ENCODE measurements at places on chromosomes 4 and X. TPM values are rescaled to one million over a fixed set of nuclear protein-coding genes. Genes with fewer than 3 reads are reported as not detected.

GPM6B gene
- 0.48 TPM for total RNA-seq

GUCY2F gene
- total RNA-seq = not detected

AKAP14 gene
- total RNA-seq = not detected

FABP2 gene
- not detected for total RNA-seq

TCEAL1 gene
- 6.9 TPM for total RNA-seq

C4orf50 gene
- not detected for total RNA-seq

SPANXC gene
- not detected for total RNA-seq

DNA sequence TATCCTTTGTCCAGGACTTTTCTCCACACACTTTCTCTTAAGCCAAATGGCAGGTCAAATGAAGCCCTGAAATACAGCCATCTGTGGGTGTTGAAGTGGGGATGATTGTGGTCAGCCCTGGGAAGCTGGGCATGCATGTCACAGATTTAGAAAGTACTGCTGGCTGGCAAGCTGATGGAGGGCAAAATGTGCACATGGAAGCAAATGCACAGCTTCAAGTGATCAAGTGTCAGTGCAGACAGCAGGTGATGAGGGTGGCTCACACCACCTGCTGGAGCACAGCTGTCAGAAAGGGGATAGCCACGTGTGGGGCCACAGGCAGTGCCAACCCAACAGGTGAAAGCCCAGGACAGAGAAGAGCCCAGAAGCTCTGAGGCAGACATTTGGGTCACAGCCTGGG, 40.3 kb upstream of the ATXN3L start:
- DNase-seq = no peak

- DNase-seq = no peak
These were observed 39.1 kb downstream of the VSIG4 start for GRCh38 chrX:66000628-66001272.

DNA sequence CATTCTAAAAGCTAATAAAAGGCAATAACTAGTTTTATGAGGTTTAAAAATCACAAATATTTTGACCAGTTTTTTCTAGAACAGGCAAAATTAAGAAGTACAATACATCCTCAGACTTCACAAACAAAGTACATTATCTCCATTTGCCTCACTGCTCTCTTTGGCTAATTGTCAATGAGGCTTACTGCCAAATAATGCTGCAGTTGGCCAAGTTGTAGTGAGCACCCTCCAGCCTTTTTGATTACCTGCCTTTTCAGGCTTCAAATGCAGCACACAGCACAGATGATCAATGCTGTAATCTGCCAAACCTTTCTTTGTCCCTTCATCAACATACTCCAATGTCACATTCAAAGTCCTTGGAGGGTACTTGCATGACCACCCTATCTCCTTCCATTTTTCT, 605.2 kb downstream of the KLHL13 start:
- no peak for DNase-seq

DNA sequence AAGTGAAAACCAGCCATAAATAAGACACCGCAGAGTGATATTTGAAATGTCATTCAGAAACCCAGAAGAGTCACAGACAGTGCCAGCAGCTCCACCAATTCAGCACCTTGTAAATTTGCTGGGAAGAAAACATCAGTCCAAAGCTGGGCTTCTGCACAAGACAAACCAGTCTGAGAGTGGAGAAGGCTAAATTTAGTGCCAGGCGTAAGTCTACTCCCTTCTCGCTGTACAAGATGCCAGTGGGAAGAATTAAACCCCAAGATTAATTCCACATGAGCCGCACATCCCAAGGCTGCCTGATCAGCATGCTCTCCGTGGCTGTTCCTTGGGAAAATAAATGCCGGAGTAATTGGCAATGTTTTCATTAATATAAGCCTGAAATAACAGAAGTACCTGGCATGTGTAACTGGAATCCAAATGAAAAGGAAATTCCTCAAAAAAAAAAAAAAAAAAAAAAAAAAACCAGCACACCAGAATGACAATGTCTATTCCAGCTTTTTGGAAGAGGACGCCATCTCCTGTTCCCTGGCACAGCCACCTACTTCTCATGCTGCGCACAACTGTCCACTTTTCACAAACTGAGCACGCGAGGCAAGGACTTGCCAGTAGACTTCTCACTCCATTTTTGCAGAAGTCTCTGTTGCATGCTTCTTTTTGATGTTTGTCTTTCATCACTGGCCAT, 95.5 kb downstream of the NSUN7 start:
- DNase-seq = no peak

GRCh38 chr4:4962928-4963327, 56.3 kb downstream of the CYTL1 start:
- DNase-seq = no peak

- DNase-seq = no peak
These were observed 106.3 kb downstream of the LINC00632 start for GRCh38 chrX:140815868-140816267.

GRCh38 chrX:120549483-120550452, 11.0 kb downstream of the CUL4B start:
- no peak for DNase-seq

DNA sequence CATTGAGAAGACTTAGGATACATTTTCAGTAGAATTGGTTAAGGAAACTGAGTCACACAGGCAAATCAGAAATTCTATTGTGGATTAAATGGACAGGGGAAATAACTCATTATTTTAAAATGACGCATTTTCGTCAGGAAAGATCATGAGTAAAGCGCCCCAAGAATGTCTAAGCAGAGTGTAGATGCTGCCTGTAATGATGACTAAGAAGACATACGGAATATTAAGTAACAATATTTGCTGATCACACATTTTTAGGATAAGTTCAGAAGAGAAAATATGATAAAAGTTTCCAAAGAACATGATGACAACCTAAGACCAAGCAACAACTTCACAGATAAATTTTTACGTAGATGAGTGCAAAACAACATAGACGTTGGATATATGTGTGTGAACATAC, 596.3 kb upstream of the TENM3 start:
- DNase-seq = no peak

DNA sequence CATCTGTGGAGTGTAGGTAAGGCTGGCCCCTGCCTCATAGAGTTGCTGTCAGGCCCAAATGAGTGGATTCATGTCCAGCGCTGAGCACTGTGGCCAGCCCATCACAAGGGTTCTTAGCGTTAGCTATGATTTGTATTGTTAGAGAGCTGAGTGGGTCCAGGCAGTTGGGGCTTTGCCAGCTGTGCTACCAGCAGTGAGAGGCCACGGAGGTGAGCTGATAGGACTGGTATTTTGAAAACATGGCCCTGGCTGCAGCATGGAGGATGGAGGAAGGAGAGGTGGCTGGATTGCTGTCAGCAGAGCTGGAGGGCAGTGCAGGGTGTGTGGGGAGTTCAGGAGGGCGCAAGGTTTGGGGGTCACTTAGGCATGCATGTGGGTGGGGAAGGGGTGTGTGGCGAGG, 69.8 kb downstream of the PSAPL1 start:
- DNase-seq = no peak

DNA sequence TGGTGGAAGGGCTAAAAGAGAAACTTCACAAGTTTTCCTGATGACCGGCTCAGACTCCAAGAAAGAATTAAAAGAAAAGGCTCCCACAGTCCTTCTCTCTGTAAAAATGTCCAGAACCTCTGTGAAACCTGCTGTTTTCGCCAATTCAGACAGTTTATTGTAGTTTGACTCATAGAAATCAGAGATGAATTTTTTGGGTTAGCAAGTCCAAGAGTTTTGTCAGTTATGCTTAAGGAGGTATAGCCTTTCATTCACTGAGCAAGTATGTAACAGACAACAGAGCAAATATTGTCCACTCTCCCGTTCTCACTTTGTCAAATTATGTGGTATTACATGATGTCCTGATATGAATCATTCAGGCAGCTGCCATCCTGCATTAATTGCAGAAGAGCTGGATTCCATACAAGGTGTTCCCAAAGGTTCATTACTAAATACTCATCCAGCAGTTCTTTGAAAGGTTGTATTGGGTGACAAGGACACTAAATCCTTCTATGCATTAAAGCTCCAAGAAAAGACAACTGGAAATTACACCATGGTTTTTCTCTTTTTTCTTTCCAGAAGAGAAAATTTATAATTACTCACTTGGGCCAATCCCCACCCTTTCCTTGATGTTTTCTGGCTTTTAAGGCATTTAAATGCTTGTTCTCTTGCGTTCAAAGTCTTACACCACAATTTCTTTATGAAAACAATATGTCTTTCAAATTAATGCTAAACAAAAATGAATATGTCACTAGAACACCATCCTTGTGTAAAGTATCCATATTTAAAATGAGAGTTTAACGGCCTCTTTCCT, 30.0 kb upstream of the PLAC1 start:
- DNase-seq = no peak

- no peak for DNase-seq
These were observed 185.3 kb upstream of the BCOR start for GRCh38 chrX:40282946-40283660.
